ENCODE measurements at places on chromosomes 7 and 10. TPM values are rescaled to one million over a fixed set of nuclear protein-coding genes. Genes with fewer than 3 reads are reported as not detected.

IL6 gene
- 36.0 TPM for total RNA-seq

DNA sequence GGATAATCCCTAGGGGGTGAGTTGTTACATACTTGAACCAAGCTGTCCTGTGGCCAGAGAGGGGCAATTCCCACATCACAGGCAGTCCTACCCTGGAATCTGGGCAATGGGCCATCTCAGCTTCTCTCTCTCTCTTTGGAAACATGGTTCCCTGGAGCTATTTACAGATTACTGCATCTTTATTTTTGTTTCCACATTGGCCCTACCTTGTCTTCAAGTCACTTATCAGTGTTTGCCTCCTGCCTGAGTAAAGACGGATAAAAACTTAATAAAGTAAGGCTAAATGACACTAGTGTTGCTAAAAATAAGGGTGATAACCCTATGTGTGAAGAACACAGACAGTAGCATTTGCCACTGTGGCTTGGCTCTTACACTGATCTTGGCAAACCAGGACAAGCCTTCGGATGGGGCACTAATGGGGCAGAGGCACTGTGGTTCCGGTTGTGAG is 228.2 kb downstream of the GFRA1 start:
- DNase-seq = no peak

- DNase-seq = no peak
Measured at GRCh38 chr10:121007264-121007663, 156.1 kb downstream of the WDR11 start.

DNA sequence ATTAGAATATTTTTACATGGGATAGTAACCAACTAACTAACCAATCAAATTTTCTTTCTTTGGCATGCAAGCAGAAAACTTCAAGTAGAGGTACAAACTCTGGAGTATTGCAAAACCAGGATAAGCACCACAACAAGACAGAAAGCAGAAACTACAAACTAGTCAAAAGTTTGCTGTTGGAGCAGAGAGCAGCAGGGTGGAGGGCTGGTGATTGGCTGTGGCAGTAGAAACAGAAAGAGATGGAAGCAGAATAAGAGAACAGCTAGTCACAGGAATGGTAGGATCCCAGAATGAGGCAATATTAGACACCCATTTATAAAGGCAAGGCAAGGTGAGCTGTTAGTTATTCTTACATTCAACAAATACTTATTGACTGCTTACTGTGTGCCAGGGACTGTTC is 6.8 kb upstream of the MACC1 start:
- no peak for DNase-seq

GRCh38 chr10:63899673-63900300 is 378.6 kb downstream of the REEP3 start:
- DNase-seq = no peak

- DNase-seq = no peak
Measured at GRCh38 chr7:112167147-112167546, 39.1 kb downstream of the DOCK4 start.

DNA sequence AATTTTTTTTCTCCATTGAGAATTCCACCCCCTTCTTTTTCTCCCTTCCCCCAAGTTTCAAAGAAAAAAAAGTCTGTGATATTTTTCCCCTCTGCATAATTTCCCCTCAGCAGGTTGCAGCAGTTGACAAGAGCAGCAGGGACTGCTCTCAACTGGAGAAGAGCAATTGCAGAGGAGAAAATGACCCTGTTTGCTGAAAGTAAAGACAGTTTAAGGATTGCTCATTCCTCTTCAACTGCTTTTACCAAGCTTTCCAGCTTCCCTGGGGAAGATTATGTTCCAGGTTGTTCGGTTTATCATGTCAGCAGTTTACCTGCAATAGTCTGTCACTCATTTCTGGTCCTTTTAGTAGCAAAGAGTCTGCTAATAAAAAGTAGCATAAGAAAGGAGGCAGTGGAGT is 16.2 kb downstream of the AGK start:
- DNase-seq = no peak

FAM237B gene
- total RNA-seq = not detected

DNA sequence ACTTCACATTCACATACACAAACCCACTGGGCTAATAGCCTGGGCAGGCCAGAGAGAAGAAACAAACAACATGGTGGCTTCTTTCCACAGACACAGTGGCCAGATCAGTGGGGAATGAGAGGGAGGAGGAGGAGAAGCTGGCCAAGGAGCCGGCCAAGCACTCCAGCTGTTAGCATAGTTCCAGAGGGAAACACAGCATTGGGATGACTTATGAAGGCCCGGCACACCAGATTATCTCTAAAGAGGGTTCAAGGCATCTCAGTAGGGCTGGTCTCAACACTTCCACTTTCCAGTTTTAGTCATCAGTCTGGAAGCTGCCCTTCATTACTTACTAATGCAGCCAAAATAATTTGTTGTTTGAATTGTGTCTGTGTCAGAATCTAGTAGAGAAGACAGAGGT is 42.1 kb upstream of the GPR26 start:
- no peak for DNase-seq

- no peak for DNase-seq
Measured at GRCh38 chr7:100413889-100414288, 14.6 kb downstream of the ZCWPW1 start.

DNA sequence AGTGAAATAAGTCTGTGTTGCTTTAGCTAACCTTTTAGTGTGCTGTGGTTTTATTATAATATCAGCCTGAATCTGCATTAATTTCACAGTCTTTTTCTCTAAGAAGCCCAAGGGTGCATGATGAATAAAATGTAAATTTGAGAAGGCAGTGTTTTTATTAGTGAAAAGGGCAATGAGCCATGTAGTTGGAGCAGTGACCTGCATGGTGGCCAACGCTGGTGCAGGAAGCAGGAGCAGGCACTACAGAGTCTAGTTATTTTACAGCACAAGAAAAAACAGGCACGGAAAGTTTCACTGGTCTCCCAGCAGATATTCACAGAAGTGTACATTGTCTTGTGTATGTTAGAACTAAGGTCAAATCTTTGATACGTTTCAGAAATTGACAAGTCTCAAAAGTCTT is 247.8 kb downstream of the CELF2 start:
- no peak for DNase-seq

EXOC4 gene
- total RNA-seq = 187 TPM

DNA sequence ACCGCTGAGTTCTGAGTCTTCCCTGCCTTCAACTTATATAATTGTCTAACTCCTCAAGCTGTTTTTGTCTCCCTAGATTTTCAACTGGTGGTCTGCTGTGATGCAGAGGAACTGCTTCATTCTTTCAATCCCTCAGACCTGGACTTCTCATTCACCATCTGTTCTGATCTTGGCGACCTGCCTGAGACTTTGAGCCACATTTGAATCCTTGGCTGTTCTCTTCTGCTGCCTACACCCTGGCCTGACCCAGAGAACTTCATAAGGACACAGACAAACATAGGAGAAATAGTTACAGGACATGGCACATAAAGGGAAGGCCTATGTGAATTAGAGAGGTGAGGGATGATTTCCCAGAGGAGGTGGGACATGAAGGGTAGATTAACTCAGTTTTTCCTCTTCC is 326.7 kb downstream of the PTEN start:
- DNase-seq = no peak

- DNase-seq = no peak
Measured at GRCh38 chr7:29642494-29643155, 79.0 kb downstream of the PRR15 start.

DNA sequence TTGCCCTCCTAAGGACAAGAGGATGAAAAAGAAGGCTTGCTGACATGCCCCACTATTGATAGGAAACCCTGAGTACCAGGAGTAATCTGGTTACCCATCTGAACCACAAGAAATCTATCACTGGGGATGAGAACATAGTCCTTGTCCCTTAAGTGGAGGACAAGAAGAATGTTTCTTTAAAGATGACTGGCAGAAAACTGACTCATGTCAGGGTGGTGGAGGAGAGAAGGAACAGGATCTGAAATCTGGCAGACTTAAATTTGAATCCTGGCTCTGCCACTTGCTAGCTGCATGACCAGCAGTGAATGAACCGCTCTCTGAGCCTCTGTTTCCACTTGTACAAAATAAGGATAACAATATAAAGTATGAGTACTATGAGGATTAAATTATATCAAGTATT is 38.9 kb upstream of the XPNPEP1 start:
- no peak for DNase-seq

TMEM213 gene
- total RNA-seq = 11.4 TPM

CALN1 gene
- 2.4 TPM for total RNA-seq

- DNase-seq = peak; percentile 57
Measured at GRCh38 chr7:159035571-159036073, 109.0 kb downstream of the VIPR2 start.

GRCh38 chr10:124983321-124983720 is 41.4 kb downstream of the ZRANB1 start:
- no peak for DNase-seq

- DNase-seq = peak; percentile 55
Measured at GRCh38 chr7:144384555-144385245, 18.8 kb downstream of the NOBOX start.

GRCh38 chr10:110695539-110695886 is 51.4 kb downstream of the RBM20 start:
- DNase-seq = no peak

PAPOLB gene
- 0.11 TPM for total RNA-seq

UFSP1 gene
- 2.3 TPM for total RNA-seq

CDK1 gene
- total RNA-seq = 4.8 TPM

- no peak for DNase-seq
Measured at GRCh38 chr10:43902842-43903241, 254.2 kb upstream of the ZNF32 start.

DNA sequence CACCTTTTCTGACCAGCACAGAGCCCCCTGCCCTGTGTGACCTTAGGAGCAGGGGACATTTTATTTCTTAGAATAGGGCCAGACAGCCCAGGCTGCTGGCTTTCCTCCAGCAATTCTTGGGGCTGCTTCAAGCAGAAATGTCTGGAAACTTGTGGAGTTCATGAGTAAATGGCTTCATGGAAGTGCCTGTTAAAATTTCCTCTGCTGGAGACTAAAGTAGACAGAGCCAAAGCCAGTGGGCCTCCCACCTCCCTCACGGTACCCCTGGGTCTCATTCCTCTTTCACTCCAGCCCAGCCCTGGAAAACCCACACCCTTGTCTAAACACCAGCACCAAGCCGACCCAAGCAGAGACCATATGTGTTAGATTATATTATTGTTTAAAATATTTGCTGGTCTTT is 505.5 kb upstream of the ZMIZ1 start:
- DNase-seq = no peak

DNA sequence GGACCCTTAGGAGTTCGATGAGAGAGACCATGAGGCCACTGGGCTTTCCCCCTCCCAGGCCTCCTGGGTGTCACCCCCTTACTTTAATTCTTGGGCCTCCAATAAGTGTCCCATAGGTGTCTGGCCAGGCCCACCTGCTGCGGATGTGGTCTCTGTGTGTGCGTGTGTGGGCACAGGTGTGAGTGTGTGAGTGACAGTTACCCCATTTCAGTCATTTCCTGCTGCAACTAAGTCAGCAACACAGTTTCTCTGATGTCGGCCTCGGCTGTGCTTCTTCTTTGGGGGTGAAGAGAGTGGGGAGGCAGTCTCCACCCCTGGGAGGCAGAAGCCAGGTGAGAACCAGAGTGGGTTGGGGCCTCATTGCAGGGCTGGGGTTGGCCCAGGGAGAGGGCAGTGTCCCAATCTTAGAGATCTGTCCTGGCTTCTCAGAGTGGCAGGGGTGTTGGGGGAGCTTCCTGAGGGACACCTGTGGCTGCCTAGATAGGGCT is 1.5 kb downstream of the PVRIG start:
- DNase-seq = no peak

CFAP70 gene
- total RNA-seq = 2.8 TPM

GRCh38 chr7:112575864-112576263 is 95.1 kb downstream of the LSMEM1 start:
- no peak for DNase-seq

PON3 gene
- total RNA-seq = 2.9 TPM

DNA sequence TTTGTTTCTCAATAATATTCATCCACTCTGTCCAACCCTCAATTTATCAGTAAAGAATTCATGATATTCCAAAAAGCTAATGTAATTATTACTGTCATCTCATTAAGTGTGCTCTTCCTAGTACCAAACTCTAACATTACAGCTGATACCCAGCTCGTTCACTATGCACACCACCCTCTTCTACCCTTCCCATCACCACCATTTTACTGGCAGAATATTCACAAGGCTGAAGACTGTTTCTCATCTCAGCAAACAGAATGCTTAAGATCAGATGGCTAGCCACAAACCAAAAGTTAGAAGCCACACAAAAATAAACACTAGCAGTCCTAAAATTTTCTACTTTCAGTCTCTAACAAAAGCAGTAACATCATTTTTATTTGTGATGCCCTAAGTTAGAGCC is 121.5 kb downstream of the SRPK2 start:
- DNase-seq = no peak

DNA sequence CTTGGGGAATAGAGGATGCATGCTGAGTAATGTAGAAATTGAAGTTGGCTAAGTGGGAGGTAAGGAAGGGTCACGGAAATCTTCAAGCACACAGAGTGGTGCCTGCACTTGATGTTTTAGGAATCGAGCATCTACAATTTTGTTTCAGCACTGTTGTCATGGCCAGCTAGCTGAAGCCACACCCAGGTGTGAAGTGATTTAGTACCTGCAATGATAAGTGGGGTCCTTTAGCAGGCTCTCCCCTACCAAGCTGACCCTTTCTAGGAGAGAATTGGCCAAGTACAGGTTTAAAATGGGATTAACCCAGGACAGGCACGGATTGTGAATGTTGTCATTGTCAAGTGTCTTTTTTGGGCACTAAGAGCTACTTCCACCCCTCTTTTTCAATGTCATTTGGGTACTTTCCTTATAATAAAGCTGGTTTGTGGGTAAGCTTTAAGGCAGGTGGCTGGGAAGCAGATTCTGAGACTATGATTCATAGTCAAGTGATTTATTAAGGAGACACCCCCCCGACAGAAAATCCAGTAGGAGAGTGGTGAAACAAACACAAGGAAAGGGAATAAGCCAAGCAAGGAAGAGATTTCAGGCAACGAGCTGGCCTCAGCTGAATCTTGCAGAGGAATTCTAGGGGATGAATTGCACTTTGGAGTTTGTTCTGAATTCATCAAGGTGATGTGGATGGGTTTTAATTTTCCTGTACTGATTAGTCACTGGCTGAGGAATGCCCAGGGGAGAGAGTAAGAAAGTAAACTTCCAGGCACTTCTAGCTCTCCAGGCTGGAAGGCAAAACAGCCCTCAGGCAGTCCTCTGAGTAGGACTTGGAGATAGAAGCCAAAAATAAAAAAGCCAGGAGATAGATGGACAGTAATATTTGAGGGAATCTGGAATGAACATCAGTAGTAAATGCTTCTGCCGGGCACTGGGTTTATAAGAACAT is 1128.4 kb downstream of the SORCS3 start:
- DNase-seq = no peak

GRCh38 chr7:41773756-41774155 is 70.9 kb upstream of the INHBA start:
- no peak for DNase-seq

DNA sequence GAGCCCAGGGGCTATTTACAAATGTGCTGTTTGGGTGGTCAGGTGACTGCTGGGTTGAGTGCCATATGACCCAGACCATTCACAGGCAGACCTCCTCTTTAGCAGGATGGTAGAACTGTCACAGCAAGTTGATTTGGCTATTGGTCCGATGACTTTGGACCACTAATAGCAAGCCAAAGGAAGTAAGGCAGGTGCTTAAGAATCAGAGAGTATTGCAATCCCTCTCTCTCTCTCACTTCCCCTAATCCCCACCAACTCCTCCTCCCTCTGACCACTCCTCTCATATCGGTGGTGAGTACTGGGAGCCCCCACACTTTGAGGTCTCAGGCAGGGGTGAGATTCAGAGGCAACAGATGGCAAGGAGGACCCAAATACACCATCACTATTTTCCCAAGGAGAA is 165.3 kb downstream of the TRIL start:
- DNase-seq = no peak

Measured in suprapubic skin (tissue), 4 donors.